Stimulated activated CD4-positive, alpha-beta T cell treated with anti-CD3 and anti-CD28 coated beads, Interleukin-4, amount 100 ng/mL, for 1 hour (primary cell): ENCODE measurements at places on chromosomes 16 and 17.
A peak's percentile ranks its signal among the peaks of the same experiment; 100 is the strongest.

GRCh38 chr17:79623786-79624717, 13.2 kb upstream of the RBFOX3 start:
- DNase-seq, result no peak

GRCh38 chr16:67357561-67357960, 30.9 kb downstream of the LRRC36 start:
- DNase-seq, result no peak

- DNase-seq, result no peak
Measured at GRCh38 chr17:4822835-4823234, 10.3 kb upstream of the MINK1 start.

DNA sequence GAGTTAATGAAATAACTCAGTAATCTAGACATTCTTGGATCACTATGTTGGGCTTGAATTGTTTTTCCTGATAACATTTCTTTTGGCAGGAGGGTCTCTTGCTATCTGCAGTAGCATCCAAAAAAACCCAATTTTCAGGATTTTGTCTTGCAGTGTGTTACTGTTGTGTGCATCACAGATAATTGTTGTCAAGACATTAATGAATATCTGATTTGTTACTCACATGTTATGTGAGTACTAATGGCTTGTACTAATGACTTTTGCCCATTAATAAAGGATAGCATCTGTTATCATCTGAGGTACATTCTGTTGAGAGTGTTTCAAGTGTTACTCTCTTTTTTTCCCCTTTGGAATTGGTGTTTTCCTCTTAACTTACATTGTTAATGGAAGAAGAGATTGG, 10.0 kb downstream of the PRKAR1A start:
- DNase-seq, result no peak

DNA sequence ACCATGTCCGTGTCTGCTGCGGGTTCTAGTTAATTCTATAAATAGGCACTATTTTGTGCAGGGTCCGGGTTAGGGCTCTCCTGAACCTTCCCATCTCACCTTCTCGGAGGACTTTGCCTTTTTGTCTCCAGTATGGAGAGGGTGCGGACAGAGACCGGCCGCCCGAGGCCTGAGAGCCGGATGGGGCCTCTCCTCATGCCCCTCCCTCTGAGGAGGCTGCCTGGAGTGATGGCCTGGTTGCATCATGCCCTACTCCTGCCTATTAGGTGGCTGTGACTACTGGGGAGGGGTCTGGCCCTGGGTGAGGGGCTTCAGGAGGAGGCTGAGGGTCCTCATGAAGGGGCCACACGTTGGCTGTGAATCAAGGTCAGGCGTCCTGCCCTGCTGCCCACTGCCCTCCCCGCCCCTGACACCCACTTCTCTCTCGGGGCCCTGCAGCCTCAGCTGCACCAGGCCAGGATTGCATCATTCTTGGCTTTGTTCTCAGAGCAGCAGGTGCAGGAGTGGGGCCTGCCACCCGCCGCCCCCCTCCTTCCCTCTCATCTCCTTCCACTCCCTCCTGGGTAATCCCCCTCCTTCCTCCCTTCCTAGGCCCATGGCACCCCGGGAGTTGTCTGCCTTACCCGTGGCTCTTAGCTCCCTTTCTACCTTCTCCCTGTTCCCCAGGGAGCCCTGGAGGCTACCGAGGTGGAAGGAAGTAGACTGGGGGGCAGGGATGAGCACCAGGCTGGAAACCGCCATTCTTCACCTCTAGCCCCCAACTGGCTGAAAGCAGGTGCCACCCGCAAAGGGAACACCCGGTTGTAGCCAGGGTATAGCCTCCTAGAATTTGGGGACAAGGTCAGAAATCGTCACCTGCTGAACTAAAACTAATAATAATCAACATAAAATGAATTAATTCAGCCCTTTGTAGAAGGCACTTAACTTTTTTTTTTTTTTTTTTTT, 12.7 kb upstream of the ARHGAP23 start:
- DNase-seq, result no peak

GRCh38 chr17:44960691-44961090, 7.4 kb downstream of the C1QL1 start:
- DNase-seq, result no peak

GRCh38 chr17:3026125-3026855, 37.1 kb downstream of the OR1D5 start:
- no peak for DNase-seq

GRCh38 chr17:63692195-63692816, 7.6 kb downstream of the LIMD2 start:
- DNase-seq, result no peak

- no peak for DNase-seq
Measured at GRCh38 chr16:23186171-23186570, 3.6 kb downstream of the SCNN1G start.

DNA sequence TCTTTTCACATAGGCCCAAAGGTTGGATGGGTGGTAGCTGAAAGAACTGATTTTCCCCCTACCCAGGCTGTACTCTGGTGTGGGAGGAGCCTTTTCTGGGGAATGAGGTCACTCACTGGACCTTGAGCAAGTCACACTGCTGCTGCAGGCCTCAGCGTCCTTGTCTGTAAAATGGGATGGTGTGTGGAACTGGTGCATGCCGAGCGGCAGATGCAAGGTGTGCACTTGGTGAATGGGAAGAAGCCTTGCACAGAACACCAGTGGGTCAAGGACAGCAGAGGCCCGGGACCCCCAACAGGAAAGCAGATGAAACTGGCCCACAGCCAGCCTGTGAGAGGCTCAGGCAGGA, 38.1 kb downstream of the ARHGAP27 start:
- DNase-seq, result no peak

- DNase-seq, result no peak
Measured at GRCh38 chr16:54690710-54691109, 240.0 kb upstream of the IRX5 start.

GRCh38 chr16:75000481-75001081, 1.8 kb downstream of the ZNRF1 start:
- no peak for DNase-seq

DNA sequence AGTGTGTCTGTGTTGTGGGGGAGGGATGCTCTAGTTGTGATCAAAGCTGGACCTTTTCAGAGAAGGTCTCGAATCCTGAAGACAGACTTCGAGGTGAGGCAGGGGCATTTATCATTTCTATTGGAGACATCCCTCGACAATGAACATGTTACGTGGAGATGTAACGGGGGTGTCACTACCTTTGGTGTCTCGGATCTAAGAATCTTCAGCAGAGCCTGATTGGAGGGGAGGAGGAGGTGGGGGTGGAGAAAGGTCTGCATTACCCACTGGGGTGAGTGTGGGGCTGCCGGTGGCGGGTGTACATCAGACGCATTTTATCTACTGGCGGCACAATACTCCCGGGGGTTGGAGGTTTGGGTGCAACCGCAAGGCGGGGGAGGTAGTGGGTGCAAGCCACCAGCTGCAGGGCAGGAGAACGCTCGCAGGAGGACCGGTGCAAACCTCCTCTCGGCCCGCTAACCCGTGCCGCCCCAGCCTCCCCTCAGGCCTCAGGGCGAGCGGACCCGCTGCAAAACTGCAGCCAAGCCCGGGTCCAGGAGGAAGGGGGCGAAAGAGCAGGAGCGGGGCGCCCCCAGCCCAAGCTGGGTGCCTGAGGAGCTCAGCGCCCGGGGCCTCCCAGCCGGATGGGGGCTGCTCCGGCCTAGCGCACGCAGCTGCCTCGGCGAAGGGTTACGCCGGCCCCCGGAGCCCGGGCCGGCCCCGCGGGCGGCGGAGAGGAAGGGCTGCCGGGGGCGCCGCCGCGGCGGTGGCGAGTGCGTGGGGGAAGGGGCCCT, 735 bp downstream of the ZNF652 start:
- peak; percentile 63 for DNase-seq

- DNase-seq, result no peak
Measured at GRCh38 chr17:78522031-78522809, 55.0 kb downstream of the DNAH17 start.

GRCh38 chr16:23348579-23349469, 46.7 kb downstream of the SCNN1B start:
- no peak for DNase-seq

DNA sequence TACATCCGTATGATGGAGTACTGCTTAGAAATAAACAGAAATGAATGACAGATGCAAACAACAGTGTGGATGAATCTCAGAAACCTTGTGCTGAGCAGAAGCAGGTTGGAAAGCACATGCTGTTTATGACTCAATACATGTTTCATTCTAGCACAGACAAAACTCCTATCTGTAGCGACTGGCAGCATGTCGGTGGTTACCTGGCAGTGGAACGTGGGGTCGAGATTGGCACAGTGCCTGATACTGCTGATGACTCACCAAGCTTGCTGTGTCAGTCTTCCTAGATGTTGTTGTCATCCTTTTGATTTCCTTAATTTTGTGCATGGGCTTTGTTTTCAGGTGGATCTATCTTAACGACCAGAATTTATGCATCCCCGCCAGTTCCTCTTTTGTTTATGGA, 62.1 kb downstream of the GAN start:
- peak; percentile 31 for DNase-seq

- no peak for DNase-seq
Measured at GRCh38 chr17:77266891-77267341, 126.1 kb downstream of the SEC14L1 start.

- DNase-seq, result no peak
Measured at GRCh38 chr16:86577314-86577971, 906 bp upstream of the FOXL1 start.

GRCh38 chr17:44496815-44497214, 6.4 kb downstream of the GPATCH8 start:
- no peak for DNase-seq

- no peak for DNase-seq
Measured at GRCh38 chr17:59844884-59845594, 47.7 kb downstream of the TUBD1 start.

DNA sequence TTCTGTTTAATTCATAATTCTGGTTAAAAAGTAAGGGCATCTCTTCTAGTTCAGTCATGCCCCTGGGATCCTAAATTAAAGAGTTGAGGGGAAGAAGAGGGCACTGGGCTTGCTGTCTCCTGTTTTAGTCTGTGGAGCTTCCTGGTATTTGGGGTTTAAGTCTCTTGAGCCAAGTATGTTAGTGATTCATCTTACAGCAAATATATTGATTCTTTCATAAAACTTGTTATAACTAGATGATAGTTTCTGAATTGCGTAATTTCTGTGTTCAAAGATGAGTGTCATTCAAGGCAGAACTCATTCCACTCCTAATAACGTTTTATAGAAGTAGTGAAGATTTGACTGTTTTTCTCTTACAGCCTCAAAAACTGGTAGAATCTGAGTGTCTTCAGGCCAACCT, 1.7 kb downstream of the TXNDC17 start:
- no peak for DNase-seq

GRCh38 chr17:19470530-19471261, 59.7 kb downstream of the RNF112 start:
- DNase-seq, result no peak

DNA sequence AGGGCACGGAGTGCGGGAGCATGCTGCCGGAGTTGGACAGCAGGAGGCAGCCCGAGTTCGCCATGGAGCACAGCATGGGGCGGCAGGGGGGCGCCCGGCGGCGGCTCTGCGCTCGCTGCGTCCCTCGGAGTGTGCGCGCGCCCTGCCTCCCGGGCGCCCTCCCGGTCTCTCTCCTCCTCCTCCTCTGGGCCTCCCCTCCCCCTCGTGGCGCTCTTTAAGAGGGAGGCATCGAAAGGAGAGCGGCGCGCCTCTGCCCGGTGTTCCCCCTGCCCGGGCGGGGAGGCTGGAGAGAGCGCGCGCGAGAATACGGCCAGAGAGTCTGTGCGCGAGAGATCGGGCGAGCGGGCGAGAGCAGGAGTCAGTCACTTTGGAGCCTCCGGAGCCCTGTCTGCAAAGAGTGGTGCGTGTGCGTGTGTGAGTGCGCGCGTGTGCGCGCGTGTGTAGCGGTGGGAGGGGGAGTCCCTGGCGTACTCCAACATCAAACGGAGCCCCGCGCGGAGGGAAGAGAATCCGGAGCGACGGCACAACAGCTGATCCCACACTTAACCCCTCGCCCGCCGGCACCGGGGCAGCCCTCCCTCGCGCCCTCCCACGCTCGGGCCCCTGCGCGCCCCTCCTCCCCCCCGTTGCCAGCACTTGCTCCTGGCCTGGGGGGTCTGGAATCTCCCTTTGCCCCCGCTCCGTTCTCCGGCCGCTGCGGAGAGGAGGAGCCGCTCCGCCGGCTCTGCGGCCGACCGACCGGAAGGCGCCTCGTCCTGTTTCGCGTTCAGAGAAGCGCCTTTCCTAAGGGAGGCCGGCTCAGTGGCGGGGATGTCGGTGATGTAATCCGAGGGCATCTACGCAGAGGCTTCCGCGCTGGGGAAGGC, 108.9 kb downstream of the ENGASE start:
- no peak for DNase-seq

GRCh38 chr16:84532291-84532724, 27.8 kb upstream of the MEAK7 start:
- DNase-seq, result no peak

- peak; percentile 46 for DNase-seq
Measured at GRCh38 chr16:49281843-49282642, 405 bp upstream of the CBLN1 start.

GRCh38 chr17:44759086-44759915, 513 bp downstream of the ADAM11 start:
- no peak for DNase-seq

- no peak for DNase-seq
Measured at GRCh38 chr17:71828182-71828596, 292.6 kb upstream of the SOX9 start.

- DNase-seq, result no peak
Measured at GRCh38 chr17:81863123-81863675, 2.9 kb upstream of the P4HB start.

- no peak for DNase-seq
Measured at GRCh38 chr16:70475054-70475871, 20.9 kb downstream of the FCSK start.

DNA sequence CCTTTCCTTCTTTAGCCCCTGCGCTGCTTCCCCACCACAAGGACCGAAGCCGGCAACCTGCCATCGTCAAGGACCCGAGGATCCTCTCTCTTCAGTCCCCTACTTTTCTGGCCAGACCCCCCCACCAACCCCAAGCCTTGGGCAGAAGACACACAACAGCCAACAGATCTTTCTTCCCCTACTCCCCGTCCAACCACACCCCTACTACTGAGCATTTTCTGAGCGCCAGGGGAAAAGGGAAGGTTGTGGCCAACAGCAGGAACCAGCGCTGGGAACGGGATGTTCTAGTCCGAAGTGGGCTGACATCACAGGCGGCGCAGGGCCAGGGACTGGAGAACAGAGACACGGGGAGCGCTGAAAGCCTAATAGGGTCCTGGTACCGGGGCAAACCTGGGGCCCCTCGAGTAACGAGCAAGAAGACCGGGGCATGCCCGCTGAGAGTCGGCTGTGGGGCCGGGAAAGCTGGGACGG, 528 bp downstream of the PER1 start:
- peak; percentile 26 for DNase-seq

DNA sequence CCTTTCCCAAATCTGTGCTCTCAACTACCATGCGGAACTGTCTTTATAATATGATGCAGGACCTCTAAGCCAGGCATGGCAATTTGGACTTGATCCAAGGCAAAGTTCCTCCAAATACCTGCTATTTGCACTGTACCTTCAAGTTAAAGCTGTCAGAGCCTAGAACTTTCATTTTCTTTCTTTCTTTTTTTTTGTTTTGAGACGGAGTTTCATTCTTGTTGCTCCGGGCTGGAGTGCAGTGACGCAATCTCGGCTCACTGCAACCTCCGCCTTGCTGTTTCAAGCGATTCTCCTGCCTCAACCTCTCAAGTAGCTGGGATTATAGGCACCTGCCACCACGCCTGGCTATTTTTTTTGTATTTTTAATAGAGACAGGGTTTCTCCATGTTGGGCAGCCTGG, 51.7 kb downstream of the ARHGAP27 start:
- no peak for DNase-seq
